ENCODE measurements at places on chromosomes 5 and 9.

DNA sequence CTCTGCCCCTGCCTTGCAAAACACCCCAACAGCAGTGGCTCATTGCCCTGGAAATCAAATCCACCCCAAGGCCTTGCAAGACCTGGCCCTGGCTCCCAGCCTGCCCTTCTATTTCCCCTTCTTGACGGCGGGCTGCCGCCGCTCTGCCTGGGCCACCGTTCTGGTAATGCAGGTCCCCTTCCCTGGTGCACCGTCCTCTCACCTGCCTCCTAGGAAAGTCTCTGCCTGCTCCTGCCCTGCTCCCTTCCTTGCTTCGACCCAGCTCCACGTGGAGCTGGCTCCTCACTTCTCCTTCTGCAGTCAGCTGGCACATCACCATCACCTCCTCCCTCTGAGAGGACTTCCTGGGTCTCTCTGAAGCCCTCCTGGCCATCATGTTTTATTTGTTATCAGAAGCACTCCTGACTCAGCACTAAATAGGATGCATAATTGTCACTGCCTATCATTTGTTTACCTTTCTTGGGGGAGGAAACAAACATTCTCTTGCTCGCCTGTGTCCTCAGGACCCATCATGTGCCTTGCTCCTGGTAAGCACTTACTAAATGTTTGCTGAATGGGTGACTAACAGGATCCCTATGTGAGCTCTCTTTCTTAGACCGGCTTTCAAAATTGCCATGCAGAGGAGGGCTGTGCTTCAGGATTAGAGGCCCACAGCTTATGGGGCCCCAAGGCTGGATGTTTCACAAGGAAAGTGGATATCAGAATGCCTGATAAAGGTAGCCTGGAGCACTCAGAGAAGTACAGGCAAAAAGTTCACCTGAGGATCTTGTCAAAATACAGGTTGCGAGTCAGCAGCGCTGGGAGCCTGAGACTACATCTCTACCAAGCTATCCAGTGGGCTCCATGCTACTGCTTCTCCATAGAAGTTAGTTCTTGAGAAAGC lies 19.6 kb upstream of the C5orf47 start:
- DNase-seq: no peak

- DNase-seq: no peak
These were observed 415.0 kb downstream of the ARHGEF28 start for GRCh38 chr5:74040811-74041491.

DNA sequence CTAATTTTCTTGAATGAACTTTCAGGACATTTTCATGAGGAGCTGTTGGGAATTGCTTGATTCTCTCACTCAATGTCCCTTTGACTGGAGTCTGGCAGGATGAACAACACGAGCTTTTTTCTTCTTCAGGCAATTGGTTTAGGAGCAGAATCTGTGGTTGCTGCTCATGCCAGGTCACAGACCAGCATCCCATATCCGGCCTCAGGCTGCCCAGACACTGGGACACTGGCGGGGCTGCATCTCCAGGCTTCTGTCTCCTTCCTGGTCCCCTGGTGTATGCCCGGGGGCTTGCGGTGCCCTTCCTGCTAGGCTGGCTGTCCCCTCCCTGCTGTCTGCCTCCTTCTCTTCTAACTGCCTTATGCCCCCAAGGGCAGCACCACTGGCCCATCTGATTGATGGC lies 311.5 kb upstream of the DAP start:
- no peak for DNase-seq

DNA sequence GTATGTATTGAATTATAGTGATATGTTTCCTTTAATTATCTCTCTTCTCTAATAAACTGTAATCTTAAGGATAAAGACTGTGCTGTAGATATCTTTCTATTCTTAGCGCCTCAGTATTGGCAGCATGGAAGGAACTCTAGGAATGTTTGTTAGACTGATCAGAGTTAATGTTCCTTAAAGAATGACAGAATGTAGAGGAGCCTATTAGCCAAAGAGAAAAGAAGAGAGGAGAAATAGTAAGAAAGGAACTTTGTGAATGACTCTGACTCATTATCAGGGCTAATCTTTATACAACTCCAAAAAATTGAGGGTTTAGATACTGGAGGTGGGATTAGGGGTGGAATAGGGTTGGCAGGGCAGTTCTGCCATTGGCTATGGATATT lies 59.0 kb upstream of the NUDT12 start:
- no peak for DNase-seq

DNA sequence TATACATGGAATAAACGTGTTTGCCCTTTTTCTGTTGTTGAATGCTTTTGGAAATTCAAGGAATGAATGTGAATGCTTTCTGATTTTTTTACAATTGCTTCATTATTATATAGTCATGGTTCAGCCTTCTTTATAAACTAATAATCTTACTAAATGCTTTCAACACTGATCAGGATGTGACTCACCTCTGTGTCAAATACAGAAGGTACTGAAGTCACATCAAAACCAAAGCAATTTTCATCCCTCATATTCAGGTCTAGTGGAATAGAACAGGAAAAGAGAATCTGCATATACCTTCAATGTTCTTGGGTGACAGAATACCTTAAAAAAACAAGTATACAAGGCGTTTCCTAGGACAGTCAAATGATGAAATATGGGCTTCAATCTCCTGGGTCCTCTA lies 170.7 kb downstream of the PDE4D start:
- no peak for DNase-seq

- DNase-seq: no peak
These were observed 177.2 kb upstream of the GNA14 start for GRCh38 chr9:77825361-77825760.

DNA sequence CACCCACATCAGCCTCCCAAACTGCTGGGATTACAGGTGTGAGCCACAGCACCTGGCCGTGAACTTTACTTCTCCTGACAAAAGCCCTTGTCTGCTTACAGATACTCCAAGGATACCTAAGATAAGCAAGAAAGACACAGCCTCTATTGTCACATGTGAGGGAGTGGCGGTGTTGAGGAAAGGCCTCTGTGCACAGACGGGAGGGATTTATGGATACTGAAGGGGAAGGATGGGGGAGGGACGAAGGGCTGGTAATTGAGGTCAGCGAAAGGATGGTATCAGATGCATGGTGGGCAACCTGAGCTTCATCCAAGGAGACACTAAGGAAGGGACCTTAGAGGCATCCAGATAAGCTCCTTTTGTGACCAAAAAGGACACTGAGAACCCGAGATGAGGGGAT lies 66.7 kb upstream of the CKMT2 start:
- no peak for DNase-seq

DNA sequence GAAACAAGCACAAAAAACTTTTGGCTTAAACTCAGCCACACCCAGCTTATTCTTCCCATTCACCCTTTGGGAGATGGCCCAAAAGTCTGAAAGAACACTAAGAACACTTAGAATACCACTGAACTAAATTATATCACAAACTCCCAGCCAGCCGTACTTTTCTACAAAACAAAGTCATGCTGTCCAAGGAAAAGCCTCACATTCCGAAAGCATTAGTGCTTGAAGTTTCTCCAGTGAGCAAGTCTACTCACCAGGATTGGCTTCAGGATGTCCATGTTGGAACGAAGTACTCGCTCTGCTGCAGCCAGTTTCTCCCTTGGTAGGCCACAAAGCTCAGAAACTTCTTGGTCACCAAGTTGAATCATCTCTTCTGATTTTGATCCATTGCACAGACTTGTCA lies 69.7 kb downstream of the ABCA1 start:
- DNase-seq: no peak

GRCh38 chr5:9099689-9100088 lies 446.2 kb downstream of the SEMA5A start:
- DNase-seq: no peak

DNA sequence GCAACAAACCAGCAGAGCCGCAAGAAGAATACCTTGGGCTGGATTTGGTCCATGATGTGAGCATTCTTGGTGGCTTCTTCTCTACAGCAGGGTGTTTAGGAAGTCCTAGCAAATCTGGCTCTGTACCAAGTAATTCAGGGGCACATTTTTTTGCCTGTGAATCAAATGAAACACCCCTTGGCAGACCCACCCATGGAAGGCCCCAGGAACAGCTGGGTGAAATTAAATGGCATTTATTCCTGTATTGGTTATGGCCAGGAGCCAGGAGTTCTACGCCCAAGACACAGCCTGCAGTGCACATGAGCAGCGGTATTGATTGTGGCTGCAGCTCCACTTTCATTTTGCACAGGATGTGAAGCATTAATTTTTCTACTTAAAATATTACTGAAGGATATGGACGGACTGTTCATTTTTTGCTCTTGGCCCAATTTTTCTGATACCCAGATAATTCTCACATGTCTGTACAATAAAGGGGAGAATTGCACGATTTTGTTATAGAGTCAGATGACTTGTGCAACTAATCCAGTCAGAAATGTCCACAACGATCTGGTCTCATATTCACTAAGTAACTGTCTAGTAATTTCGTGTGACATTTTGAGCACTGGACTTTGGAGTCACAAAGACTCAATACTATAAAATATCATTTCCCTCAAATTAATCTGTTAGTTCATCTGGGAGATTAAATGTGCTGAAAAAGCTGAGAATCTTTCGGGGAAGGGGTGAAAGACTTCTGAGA lies 120.7 kb upstream of the APC start:
- DNase-seq: no peak

- no peak for DNase-seq
These were observed 255.5 kb downstream of the FANCC start for GRCh38 chr9:95061916-95062595.

DNA sequence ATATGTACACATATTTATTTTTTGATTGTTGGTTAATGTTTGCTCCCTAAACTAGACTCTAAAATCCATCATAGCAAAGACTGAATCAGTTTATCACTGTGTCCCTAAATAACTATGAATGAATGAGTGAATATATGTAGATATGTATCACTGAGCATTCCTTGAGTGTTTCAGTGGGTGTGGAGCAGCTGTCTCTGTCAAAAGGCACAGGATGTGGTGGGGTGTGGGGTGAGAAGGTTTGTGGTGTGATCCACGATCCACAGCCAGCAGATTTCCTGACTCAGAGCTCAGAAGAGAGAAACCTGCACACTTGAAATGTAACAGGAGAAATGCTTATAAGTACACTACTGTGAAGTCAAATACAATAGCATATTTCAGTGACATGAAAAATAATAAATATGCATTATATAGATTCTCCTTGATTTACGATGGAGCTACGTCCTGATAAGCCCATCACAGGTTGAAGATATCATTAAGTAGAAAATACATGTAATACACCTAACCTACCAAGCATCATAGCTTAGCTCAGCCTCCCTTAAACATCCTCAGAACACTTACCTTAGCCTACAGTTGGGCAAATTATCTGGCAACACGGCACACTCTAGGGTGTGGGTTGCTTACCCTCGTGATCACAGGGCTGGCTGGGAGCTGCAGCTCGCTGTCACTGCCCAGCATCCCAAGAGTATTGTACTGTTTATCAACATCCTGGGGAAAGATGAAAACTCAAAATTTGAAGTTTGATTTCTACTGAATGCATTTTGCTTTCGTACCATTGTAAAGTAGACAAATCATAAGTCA lies 287.0 kb downstream of the GAS1 start:
- DNase-seq: no peak

DNA sequence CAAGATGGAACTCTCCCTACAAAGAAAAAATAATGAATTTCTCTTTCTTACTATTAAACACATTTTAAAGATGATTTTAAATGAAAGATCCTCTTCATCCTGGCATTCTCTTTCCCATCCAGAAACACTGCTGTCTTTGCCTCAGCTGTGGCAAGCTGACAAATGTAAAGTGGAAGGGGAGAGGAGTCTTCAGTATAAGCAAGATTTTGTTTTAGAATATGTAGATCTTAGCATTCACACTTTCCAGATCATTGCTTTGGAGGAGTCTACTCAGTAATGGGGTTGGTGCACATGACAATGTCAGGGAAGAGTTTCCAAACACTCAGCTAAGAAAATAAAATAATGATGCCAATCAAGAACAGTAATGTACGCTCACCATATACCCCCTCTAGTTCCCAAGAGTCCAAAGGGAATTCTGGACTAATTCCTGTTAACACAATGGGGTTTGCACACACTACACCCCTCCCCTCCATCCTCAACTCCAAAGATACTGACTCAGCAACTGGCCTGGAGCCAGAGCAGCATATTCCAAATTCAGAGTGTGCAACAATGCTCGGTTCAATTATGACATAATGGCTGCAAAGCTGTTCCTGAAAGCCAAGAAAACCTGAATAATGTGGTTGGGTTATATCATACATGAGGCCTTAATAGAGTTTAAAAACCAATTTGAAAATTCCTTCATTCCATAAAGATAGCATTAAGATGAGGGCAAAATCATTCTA lies 4.6 kb downstream of the C5orf63 start:
- no peak for DNase-seq

DNA sequence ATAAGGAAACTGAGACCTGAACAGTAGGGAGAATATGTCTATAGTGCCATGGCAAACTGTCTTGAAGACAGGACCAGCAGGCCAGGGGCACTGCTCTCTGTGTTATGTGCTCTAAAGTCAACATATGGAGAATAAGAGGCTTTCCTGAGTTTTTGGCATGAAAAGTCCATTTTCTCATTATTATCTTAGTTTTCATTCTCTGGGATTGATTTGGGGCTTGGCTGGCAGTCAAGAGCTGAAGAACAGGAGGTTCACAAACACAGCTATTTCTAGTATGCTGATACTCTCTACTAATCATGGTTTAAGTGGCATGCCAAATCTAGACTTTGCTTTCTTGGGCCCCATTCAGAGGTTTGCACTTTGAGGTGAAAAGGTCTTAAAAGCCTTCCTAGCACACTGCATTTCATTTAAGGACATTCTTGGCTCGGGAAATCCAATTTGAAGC lies 404.4 kb downstream of the ZNF608 start:
- no peak for DNase-seq

DNA sequence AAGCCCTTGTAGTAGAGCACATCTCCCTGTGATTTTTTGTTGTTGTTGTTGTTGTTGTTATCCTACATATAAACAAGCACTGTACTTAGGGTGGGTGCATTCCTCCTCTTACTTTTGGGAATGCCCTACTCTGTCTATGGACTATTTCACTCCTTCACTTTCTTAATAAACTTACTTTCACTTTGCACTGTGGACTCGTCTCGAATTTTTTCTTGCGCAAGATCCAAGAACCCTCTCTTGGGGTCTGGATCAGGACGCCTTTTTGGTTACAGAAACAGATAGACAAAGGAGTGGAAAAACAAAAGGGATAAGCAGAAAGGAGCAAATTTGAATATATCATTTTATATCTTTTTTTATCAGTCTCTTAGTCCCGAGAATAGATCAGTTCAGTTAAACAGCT lies 14.4 kb upstream of the PAIP1 start:
- DNase-seq: no peak

DNA sequence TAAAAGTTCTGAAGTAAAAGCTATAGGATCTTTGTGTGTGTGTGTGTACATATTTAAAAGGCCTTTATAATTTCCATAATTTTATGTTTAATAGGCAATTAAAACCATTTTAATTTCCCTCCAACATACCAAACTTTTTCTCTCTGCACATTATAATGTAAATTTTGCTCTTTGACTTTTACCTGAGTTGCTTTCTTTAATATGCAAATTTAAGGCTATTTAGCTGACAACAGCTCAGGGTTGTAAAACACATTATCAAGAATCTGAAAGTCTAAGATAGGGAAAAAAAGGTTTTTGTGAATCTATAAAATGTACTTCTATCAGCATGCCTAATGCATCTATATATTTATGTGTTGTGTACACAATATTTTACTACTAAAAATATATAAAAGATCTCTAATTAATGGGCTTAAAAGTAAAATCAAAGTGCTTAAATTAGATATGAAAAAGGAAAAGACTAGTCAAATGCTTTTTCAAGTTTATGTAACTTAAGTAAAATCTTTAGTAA lies 239.6 kb upstream of the RAI14 start:
- no peak for DNase-seq
